Stimulated activated CD4-positive, alpha-beta T cell treated with anti-CD3 and anti-CD28 coated beads, Interleukin-12 subunit alpha, Interleukin-12 subunit beta, amount 100 ng/mL, for 24 hours (primary cell): ENCODE measurements at places on chromosomes 3 and 15.

DNA sequence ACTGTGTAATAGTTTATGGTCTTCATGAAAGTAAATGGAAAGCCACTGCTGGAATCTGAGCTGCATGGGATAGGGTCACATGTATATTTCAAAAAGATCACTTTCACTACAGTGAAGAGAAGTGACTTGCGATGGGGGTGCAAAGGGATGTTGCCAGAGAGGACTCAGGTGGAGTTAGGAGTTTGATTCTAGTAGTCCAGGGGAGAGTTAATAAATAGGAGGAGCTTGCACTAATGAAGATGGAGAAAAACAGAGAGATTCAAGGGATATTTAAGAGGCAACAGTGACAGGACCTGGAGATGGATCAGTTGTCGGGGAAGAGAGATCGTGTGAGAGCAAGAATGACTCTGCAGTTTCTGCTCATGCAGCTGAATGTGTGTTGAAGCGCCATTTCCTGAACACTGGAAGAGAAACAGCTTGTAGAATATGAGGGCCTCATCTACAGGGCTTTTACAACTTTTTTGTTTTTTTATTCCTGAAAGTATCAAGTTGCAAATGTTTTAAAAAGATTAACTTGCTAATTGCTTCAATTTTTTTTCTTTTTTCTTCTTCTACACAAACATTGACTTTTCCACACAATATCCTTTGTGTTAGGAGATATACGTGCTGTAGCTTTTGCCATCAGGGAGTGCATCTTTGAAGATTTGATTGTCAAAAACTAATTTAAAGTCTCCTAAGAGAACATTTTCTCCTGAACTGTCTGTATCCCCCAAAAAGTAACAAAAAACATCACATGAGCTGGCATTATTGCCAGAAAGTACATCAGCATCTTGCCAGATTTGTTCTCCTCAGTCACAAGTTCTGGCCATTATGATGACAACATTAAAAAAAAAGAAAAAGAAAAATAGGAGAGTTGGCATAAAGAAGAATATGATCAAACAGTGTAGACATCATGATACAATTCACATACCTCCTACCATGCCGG is 37.5 kb downstream of the SETMAR start:
- no peak for DNase-seq

GRCh38 chr3:100506355-100506754 is 13.9 kb downstream of the TMEM45A start:
- DNase-seq: no peak

DNA sequence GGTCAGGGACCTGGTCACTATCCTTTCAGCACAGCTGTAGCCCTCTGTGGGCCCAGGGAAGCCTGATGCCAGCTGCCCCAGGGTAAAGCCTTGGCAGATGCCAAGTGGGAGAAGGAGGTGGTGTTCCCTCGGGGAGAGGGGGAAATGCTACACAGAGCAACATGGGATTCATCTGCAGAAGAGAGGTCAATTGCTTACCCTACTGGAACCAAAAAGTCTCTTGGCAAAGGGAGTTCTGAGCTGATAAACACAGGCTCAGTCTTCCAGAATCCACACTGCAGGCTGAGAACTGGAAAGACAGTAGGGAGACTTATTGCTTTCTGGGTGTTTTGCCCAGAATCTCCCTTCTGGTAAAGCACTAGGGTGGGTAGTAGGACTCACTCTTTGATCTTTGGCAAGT is 100.1 kb upstream of the NEO1 start:
- no peak for DNase-seq

- peak; percentile 70 for DNase-seq
Measured at GRCh38 chr3:187741403-187742350, 3.6 kb downstream of the BCL6 start.

GRCh38 chr3:181369637-181370036 is 342.1 kb upstream of the SOX2 start:
- DNase-seq: no peak

- DNase-seq: no peak
Measured at GRCh38 chr3:175274056-175274455, 414.9 kb downstream of the NAALADL2 start.

DNA sequence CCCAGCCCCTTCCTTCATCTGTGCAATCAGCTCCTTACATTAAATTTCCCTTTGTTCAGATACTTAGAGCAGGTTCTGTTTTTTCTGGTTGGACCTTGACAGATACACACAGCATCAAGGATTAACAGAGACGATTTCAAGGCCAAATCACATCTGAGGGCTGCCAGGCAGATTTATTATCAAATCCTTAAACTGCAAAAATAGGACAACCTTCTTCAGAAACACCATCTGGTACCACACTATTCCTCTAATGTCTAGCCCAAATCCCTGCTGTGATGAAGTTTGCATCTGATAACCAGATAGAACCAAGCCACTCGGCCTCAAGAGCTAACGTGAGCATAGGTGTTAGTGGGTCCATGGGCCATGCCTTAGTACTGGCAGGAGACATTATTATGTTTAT is 250.7 kb upstream of the PROK2 start:
- no peak for DNase-seq

- no peak for DNase-seq
Measured at GRCh38 chr15:94015324-94015723, 216.0 kb upstream of the MCTP2 start.

DNA sequence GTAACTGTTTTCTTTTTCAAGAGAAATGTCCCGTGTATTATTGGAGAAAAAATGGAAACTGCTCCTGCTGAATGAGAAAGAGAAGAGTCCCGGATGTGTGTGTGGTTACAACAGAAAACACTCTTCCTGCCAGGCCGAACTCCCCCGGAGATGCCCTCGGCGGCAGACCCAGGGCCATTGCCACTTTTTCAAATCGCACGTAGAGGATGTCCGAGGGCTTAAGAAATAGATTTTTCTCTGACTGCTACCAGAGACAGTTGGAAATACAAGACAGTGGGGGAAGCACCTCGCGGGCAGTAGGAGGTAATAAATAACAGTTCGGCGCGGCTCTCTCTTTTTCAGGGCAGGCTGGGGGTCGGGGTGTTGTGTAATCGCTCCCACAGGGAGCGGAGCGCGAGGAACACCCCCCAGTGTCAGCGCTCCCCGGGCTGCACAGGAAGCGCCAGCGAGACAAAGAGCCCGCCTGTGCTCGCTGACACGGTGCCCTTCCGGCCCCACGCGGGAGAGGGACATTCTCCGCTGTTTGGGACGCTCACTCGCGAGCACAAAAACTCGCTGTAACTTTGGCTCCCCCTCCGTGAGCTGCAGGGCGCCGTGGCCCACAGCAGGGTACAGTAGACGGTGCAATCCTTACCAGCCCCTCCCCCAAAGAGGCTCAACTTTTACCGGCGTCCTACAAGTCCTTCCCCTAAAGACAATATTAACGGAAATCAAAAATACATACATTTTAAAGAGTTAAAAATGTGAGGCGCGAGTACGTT is 1.1 kb downstream of the VGLL4 start:
- DNase-seq: peak; percentile 51

- DNase-seq: no peak
Measured at GRCh38 chr3:40321818-40322217, 12.3 kb downstream of the EIF1B start.

- DNase-seq: no peak
Measured at GRCh38 chr15:40038275-40038637, 725 bp downstream of the SRP14 start.

DNA sequence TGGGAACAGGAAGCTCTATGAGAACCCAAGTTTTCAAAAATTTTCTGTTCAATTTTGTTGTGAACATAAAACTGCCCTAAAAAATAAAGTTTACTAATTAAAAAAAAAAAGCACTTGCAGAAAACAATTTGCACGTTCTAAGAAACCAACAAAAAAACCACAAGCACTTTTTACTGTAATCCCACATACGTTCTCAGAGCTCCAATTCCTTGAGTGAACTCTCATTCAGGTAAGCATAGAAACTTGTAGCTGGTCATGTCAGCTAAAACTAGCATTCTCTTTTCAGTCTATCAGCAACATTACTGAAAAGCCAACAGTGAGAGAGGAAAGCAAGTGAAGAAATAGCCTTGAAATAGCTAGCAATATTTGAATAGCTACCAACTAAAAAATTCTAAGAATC is 11.5 kb upstream of the TMF1 start:
- DNase-seq: no peak

DNA sequence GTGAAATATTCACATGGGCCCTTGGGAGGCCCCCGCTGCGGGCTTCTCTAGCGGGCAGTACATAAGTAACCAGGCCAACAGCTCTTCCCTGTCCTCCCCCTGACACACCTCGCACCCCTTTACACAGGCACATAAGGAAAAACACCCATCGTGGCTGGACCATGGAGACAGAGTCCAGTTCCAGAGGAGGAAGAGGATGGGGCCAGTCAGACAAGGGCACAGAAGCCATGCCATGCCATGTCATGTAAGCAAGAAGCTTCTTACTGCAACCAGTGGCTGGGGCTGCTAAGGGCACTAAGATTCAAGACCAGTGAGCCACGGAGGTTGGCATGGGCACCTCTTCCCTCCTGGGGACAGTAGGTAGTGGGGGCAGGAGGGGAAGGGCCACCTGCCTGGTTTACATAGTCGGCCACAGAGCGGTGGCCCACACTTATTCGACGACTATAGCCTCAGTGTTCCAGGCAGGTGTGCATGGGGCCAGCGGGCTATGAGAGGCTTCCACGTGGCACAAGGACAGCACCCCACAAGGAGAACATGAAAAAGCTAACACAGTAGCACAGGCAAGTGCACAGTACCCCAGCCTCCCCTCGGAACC is 5.7 kb upstream of the CYP11A1 start:
- no peak for DNase-seq

DNA sequence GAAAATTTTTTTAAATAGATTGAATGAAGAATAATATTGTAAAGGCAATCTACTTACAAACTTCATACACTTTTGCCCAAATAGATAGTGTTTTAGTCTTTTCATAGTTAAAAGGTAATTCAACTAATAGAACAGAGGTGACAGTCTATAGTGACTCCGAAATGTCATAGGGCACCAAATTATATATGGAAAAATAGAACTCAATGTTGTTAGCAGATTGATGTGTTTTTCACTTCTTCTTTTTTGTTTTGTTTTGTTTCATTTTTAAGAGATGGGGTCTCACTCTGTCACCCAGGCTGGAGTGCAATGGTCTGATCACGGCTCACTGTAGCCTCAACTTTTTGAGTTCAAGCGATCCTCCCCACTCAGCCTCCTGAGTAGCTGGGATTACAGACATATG is 721 bp downstream of the CSTA start:
- DNase-seq: no peak

DNA sequence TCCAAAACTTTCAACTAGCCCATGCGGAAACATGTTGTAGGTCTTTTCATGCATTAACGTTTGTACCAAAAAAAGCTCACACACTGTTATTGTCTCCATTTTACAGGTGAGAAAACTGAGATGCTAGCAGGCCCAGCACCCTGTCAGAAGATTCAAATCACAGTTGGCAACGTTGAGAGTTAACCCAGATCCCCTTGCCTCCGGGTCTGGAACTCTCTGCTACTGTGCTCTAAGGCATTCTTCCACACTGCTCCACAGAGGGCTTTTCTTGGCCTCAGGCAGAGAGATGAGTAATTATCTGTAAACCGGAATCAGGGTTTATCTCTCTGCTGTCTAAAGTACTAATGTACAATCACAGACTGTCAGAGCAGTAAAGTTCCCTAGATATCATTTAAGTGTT is 186.0 kb upstream of the LPP start:
- DNase-seq: no peak

- DNase-seq: no peak
Measured at GRCh38 chr3:150635526-150635925, 32.4 kb downstream of the SELENOT start.

DNA sequence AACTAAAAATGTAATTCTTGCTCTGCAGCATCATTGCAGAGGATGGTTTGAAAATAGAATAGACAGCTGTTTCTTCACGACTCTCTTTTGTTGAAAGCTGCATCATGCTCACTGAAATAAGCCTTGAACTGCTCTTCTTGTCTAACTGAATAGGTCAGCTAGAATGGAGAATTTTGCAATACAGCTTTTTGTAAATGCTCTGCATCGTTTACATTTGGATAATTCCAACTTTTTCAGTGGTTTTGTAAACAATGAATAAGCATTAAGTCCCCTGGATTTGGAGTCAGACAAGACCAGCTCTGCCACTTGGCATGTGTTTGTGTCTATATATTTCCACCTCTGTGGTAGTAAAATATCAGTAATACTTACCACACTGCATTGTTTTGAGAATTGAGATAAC is 95.2 kb downstream of the PLSCR2 start:
- no peak for DNase-seq

DNA sequence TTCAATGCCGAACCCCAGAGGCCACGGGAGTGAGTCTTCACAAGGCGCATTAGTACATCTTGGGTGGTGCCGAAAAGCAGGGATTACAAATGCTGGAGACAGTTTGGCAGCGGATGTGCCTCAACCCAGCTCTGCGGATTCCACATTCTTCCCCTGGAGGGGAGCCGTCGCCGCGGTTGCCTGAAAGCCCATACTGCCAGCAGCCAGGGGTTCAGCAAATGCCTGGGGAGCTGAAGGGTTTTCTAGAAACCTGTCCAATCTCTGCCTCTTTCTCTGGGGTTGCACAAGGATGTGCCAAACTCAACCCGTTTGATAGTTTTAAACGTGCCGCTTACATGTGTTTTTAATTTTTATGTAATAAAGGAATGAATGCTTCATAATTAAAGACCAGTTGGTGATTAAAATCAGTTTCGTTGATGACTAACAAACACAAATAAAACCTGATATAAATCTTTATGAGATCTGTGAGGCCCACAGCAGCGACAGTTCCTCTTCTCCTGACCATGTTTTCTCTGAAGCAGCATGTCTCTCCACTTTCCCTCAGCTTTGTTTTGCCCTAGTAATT is 74.6 kb upstream of the LEKR1 start:
- no peak for DNase-seq

GRCh38 chr3:196688349-196688748 is 23.7 kb downstream of the CEP19 start:
- no peak for DNase-seq

GRCh38 chr3:143124601-143125520 is 5.3 kb downstream of the CHST2 start:
- DNase-seq: no peak

DNA sequence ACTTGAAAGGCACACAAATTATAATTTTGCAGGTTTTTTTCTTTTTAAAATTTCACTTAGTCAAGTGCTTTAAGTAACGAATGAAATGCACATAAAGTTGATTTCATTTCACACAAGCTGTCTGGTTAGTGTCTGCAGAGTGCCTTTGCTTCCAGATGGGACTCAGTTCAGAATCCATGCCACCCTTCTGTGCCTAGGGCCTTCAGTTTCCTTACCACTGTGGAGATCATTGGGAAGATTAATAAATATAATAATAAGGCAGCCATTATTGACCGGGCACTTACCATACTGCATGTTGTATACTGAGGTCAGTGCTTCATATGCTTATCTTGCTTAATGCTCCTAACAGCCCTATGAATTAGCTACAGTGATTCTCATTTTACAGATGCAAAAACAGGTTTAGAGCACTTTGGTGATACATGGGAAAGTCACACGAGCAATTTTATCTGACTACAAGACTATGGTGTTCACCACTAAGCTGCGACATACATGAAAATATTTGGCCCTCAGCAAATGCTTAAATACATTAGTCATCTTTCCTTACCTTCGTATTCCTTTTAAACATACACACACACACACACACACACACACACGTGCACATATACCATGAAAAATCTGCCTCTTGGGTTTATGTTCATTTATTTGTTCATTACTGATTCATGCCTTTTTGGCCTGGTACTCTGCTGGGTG is 3.1 kb downstream of the NMNAT3 start:
- no peak for DNase-seq
